ENCODE measurements at places on chromosomes 4 and X.

- DNase-seq = no peak
Measured at GRCh38 chrX:126557151-126557550, 4.5 kb upstream of the DCAF12L1 start.

- DNase-seq = no peak
Measured at GRCh38 chr4:165006456-165006855, 25.3 kb upstream of the TRIM60 start.

- no peak for DNase-seq
Measured at GRCh38 chr4:136928957-136929411, 603.3 kb downstream of the PCDH18 start.

GRCh38 chr4:182337366-182337765, 94.2 kb downstream of the TENM3 start:
- DNase-seq = no peak

GRCh38 chrX:49102190-49102589, 21.3 kb downstream of the GPKOW start:
- DNase-seq = no peak

- DNase-seq = no peak
Measured at GRCh38 chrX:42803320-42803719, 25.4 kb upstream of the PPP1R2C start.

- DNase-seq = no peak
Measured at GRCh38 chr4:77538574-77539157, 67.0 kb upstream of the CXCL13 start.

GRCh38 chr4:145154573-145154972, 25.8 kb downstream of the OTUD4 start:
- DNase-seq = no peak

- DNase-seq = no peak
Measured at GRCh38 chrX:19697416-19697815, 182.1 kb upstream of the MAP3K15 start.

DNA sequence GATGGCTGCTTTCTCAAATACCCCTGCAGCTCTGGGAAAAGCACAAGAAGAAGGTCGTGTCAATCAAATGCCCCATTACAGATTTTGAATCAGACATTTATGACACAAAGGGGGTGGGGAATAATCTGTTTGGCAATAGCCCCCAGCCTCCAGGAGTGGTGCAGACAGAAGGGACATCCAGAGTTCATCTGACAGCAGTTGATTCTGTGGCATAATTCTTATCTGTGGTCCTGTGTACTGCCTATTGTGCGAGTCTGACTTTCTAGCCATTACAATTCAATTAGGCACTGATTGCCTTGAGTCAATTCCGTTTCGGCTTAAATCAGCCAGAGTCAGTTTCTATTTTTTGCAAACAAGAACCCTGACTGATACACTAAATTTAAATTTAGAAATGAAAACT, 28.6 kb upstream of the DCLK2 start:
- no peak for DNase-seq

DNA sequence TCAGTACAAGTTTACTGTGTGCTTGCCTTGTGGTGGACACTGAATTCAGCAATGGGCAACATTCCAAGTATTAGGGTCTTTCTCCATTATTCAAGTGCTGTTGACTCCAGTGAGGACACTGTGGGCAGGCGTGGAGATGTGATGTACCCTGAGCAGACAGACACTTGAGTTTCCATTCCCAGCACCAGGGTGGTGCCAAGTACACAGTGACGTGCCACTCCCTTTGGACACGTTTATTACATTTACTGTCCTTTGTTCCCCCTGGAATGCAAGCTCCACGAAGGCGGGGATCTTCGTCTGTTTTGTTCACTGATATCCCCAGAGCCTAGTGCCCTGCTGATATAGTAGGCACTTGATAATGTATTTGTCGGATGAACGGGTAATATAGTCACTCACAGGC, 130.6 kb upstream of the STX18 start:
- DNase-seq = no peak

GRCh38 chr4:87716371-87717265, 66.5 kb downstream of the DMP1 start:
- DNase-seq = no peak

DNA sequence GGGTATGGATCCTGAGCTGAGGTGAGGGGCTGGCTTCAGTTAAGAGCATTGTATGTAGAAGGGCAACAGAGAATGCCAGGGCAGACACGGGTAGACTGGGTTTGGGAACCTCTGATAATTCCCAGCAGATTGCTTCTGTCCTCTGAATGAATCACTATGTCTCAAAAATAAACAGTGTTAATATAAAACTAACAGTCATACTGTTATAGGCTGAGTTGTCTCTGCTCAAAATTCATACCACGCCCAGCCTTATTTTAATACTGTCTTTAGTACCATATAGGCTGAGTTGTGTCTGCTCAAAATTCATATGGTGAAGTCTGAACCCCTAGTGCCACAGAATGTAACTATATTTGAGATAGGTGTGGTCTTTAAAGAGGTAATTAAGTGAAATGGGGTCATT, 10.0 kb downstream of the XAGE2 start:
- no peak for DNase-seq

DNA sequence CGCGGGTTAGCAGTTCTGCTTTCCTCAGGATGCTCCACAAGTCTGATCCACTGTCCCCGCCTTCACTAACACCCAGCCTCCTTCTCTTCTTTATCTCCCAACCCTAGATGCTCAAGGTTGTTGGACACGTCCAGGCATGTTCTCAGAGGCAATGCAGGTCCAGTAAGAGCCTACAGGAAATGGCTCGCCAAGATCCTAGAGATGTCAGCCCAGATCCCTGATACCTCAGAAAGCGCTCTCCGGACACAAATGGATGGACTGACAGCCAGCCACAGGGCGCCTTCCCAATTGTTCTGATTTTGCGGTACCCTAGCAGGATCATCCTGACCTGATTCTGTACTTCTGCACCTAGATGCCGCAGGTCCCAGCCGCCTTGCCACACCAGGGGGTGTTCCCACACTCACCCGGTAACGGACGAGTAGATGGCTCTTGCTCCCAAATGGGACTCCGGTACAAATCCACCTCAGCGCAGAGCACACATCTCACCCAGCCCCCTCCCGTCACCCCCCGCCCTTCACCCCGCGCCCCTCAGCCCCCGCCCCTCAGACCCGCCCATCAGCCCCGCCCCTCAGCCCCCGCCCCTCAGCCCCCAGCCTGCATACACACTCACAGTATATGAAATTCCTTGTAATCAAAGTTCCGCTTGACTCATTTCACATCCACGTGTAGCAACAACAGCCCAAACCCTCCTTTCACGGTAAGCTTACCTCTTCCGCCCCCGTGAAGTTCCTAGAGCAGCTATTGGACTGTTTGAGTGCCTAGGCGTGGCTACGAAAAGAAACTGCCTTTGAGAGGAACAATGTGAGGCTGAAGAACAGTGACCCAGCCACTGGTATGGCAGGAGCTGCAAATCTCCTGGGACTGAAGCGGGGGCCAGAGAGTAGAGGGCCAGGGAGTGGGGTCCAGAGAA, at the start of gene EDA2R:
Gene EDA2R, minus strand, starts transcription at position 488 of the 910 bp plus-strand sequence. CDS start 23,058 bp downstream, outside the sequence.
- DNase-seq = peak; percentile 5

GRCh38 chrX:129825746-129826505, 17.8 kb downstream of the ZDHHC9 start:
- peak; percentile 5 for DNase-seq

- no peak for DNase-seq
Measured at GRCh38 chr4:153090670-153091385, 113.4 kb upstream of the TRIM2 start.

GRCh38 chrX:24248042-24248441, 65.8 kb downstream of the SUPT20HL2 start:
- DNase-seq = no peak

- peak; percentile 21 for DNase-seq
Measured at GRCh38 chrX:48890934-48891401, 6.6 kb downstream of the TIMM17B start.

- no peak for DNase-seq
Measured at GRCh38 chrX:110914281-110914680, 118.7 kb upstream of the CHRDL1 start.

GRCh38 chr4:2045518-2045951, 13.6 kb upstream of the NAT8L start:
- no peak for DNase-seq

- DNase-seq = no peak
Measured at GRCh38 chr4:151315212-151315886, 10.1 kb downstream of the SH3D19 start.

- no peak for DNase-seq
Measured at GRCh38 chr4:24576276-24576675, 8.1 kb downstream of the DHX15 start.

- DNase-seq = no peak
Measured at GRCh38 chr4:167114416-167114971, 119.8 kb downstream of the SPOCK3 start.

DNA sequence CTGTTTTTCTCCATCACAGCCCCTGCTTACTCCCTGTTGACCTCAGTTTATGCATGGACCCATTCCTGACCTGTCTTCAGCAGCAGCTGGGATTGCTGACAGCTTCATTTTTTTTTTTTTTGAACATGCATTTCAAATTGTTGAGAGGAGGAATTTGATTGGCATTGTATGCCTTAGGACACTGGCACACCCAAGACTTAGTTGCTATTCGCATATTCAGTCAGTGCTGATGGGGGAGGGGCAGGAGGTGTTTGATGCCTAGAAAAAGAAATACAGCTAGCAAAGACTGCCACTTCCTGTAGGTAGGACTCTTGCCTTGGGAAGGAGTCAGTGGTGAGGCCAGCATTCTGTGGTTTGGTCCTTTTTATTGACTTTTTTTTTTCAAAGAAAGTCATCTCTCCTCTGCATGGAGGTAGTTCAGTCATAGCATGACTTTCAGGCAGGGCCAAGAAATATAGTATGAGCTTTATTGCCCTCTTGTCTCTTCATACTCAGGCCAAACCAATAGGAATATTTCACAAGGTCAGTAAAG, 33.6 kb upstream of the XK start:
- DNase-seq = no peak

- no peak for DNase-seq
Measured at GRCh38 chr4:36292556-36293188, 11.3 kb downstream of the DTHD1 start.

DNA sequence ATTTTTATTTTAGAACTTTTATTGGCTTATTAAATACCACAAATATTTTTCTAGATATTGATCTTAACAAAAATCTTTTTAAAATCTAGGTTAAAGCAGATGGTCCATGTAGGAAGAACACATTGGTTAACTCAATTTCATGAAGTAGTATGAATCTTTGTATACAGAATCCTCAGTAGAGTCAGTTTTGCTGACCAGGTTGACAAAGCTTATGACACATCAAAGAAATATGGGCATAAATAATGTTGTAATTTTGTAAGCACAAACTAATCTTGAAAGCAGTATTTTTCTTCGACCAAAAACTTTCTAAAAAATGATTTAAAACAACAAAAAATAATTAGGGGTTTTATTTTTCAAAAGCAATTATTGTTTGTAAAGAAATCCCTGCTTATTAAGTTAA, 479.3 kb upstream of the PCDH10 start:
- DNase-seq = no peak

GRCh38 chr4:68079928-68080327, 49.7 kb downstream of the TMPRSS11F start:
- no peak for DNase-seq

DNA sequence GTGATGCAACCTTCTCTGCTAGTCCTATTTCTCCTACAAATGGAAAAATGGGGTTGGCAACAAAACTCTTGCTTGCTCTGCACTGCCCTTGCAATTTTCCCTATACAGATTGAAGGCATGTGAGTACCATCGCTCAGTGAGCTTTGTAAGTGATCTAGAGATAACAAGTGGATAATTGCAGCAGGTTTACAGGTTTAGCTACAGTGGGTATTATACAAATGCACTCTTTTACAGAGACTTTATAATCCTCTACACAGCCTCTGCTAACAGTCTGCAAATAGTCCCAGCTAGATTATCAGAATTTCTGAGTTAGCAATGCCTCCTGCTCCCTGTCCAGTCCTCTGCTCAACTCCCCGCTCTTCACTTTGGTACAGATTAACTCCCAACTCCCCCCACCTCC, 11.1 kb downstream of the LEF1 start:
- DNase-seq = no peak

GRCh38 chr4:41322617-41323016, 65.9 kb downstream of the UCHL1 start:
- DNase-seq = no peak

DNA sequence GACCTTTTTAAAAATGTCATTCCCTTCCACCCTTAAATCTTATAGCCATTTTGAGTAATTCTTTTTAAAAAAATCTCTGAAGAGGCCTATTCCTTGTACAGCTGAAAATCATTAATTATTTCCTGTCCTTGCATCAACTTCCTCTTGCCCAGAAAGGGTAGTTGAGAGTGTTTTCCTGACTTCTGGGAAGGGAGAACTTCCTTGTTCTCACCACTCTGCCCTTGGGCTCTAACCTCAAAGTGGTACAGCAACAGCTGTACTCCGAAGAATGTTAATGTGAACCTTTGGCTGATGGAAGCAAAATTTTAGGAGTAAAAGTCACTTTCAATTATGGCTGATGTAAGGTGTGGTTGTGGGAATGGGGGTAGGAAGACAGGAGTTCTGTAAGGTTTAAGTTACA, 15.1 kb upstream of the FABP2 start:
- no peak for DNase-seq

GRCh38 chr4:26076896-26077295, 162.9 kb downstream of the SMIM20 start:
- no peak for DNase-seq

- no peak for DNase-seq
Measured at GRCh38 chr4:100288161-100288560, 97.9 kb upstream of the DDIT4L start.
